ENCODE measurements at places on chromosomes 3 and 15.

GRCh38 chr3:57706462-57706861 lies 13.6 kb upstream of the DENND6A start:
- no peak for DNase-seq

DNA sequence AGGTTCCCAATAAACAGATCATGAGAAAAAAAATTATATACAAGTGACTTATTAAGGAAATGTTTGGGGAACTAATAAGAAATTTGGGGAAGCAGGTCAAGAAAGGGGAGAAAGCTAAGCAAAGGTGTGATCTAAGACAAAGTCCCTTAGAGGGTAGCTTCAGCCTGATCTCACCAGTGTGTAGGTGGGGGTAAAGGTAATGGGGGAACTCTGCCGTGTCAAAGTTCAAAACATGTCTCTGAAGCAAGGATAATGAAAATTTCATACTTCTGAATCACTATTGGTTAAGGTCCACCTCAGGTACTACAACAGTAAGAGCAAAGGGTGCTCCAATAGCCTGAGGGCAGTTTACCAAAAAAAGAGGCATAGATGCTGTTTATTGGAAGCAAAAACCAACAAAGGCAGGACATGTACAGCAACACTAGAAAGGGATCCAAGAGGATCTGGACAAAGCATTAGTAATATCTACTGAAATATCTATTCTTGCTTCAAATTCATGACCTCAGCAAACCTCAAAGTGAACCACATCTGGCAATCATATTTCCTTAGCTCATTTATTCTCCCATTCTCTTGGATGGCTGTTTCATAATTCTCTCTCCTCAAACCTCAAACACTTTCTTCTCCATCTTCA lies 6.9 kb downstream of the ACAD11 start:
- no peak for DNase-seq

DNA sequence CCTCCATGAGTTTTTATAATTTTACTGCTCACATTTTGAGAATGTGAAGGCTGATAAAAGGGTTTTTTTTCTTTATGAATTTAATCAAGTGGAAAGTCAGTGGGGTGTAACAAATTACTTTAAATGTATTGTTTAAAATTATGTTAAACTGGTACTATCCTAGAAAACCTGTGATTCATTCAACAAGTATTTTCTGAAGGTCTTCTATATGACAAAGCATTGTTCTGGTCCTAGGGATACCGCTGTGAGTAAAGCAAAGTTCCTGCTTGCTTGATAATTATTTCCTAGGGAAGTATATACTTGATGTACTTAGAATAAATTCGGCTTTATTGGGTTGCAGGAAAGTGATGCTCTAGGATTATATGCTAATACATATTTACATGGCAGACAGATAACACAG lies 152.8 kb upstream of the GOLGA6L4 start:
- no peak for DNase-seq

- DNase-seq = no peak
Measured at GRCh38 chr3:48278884-48279559, 38.1 kb downstream of the ZNF589 start.

- no peak for DNase-seq
Measured at GRCh38 chr3:48983096-48983495, 6.9 kb upstream of the P4HTM start.

DNA sequence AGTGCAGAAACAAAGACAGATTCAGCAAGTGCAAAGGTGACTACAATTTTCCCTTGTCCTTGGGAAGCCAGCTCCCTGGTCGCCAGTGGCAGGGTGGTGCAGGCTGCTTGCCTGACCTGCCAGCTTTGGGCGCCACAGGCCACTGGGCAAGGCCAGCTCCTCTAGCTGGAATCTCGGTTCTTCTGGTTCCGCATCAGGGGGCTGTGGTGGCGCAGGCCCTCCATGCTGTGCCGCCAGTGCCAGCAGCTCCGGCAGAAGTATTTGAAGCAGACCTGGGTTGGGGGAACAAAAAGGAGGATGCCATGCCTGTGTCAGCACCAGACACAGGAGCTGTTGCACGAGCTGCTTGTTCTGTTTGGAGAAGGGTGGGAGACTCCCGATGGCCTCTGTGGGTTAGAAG lies 4.2 kb upstream of the RPS17 start:
- no peak for DNase-seq

Measured in stimulated activated CD8-positive, alpha-beta memory T cell treated with anti-CD3 and anti-CD28 coated beads, Interleukin-15, amount 100 ng/mL, for 24 hours (primary cell).